Uterus (tissue), 4 donors: ENCODE measurements at places on chromosomes 5 and 9. TPM values are rescaled to one million over a fixed set of nuclear protein-coding genes. Genes with fewer than 3 reads are reported as not detected.

The LVRN gene
- 1.7 TPM for total RNA-seq

The CXCL14 gene
- 10.9 TPM for total RNA-seq

The PDE4D gene
- total RNA-seq = 35.0 TPM

The LECT2 gene
- not detected for total RNA-seq

The FAT2 gene
- total RNA-seq = 0.12 TPM

The RBM27 gene
- 22.8 TPM for total RNA-seq

The LCN9 gene
- not detected for total RNA-seq
